ENCODE measurements at places on chromosomes 5 and 9. TPM values are rescaled to one million over a fixed set of nuclear protein-coding genes. Genes with fewer than 3 reads are reported as not detected.

PRDM12 gene
- not detected for total RNA-seq

PTGS1 gene
- total RNA-seq = 14.6 TPM

DNA sequence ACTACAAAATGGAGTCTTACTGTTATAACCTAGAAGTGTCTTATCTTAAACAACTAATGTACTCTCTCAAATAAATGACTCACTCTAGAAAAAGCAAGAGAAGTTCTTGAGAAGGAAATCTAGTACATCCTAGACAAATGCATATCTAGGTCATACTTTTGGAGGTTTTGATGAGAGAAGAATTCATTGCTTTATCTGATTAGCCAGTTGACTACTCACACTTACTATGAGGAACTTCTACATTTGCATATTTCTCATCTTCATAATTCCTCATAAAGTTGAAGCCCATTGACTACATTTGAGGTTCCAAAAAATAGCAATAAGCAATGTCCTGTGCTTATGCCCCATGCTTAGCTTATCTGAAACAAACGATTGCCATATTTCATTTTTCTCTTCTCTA, 2.8 kb downstream of the JAKMIP2 start:
- no peak for DNase-seq
- no peaks in the 10 kb centered on the region for H3K4me1 ChIP-seq
- no peak overlapping the region for H3K27ac ChIP-seq
- H3K36me3 ChIP-seq = no peaks in the 10 kb centered on the region

DNA sequence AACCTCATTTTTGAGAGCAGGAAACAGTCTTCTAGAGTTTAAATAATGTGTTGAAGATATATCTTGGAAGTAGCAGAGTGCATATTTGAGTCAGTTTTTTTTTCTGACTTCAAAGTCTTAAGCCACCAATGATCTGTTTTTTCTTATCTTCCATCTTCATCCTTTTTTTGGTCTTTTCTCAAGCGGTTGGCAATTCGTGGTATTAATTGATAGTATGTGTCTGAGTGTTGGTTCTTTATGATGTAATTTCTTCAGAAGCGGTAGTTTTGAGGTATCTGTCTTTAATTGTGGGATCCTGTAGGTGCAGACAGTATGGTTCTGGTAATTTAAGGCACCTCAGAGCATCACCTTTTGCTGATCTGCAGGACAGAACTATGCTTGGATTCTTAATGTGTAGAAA, 3.9 kb downstream of the CSNK1G3 start:
- H3K4me1 ChIP-seq = peaks cover 22% of the 10 kb centered on the region
- no peak for DNase-seq
- H3K4me3 ChIP-seq = no peak overlapping the region
- no peaks in the 10 kb centered on the region for H3K27me3 ChIP-seq

C9orf153 gene
- 0.28 TPM for total RNA-seq

DNA sequence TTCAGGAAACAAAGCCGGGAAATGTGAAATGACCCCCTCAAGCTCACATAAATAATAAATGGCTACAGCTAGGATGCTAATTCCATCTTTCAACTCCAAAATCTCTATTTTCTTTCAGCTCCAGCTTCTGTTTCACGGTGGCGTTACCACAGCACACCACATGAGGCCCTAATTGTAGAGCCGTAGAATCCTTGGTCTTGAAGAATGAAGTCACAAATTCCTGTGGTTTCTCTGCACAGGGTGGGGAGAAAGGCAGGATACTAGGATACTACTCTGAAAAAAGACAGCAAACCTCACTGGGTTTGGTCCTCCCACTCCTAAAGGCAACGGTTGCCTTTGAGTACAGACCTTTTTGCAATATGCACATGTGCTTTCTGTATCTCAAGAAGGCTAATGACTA, 13.9 kb upstream of the RARS1 start:
- no peak overlapping the region for H3K4me3 ChIP-seq
- no peaks in the 10 kb centered on the region for H3K27me3 ChIP-seq
- H3K36me3 ChIP-seq = no peaks in the 10 kb centered on the region
- no peak for DNase-seq
- no peaks in the 10 kb centered on the region for H3K4me1 ChIP-seq
- H3K27ac ChIP-seq = no peak overlapping the region

- H3K27ac ChIP-seq = no peak overlapping the region
- no peaks in the 10 kb centered on the region for H3K4me1 ChIP-seq
- no peak overlapping the region for H3K4me3 ChIP-seq
- DNase-seq = no peak
Measured at GRCh38 chr9:14653511-14653910, 39.7 kb downstream of the ZDHHC21 start.

MYORG gene
- 5.4 TPM for total RNA-seq

- H3K4me1 ChIP-seq = no peaks in the 10 kb centered on the region
- no peak overlapping the region for H3K27ac ChIP-seq
- H3K36me3 ChIP-seq = no peaks in the 10 kb centered on the region
- no peak for DNase-seq
Measured at GRCh38 chr5:85896514-85896913, 721.2 kb upstream of the COX7C start.

- H3K27ac ChIP-seq = no peak overlapping the region
- no peak for DNase-seq
- H3K4me1 ChIP-seq = no peaks in the 10 kb centered on the region
- H3K4me3 ChIP-seq = no peak overlapping the region
- H3K36me3 ChIP-seq = no peaks in the 10 kb centered on the region
Measured at GRCh38 chr5:7015586-7016256, 302.5 kb downstream of the TENT4A start.

GRCh38 chr5:7756453-7756852, 94.5 kb downstream of the CFAP90 start:
- no peak for DNase-seq
- H3K27ac ChIP-seq = no peak overlapping the region
- no peaks in the 10 kb centered on the region for H3K36me3 ChIP-seq
- H3K4me3 ChIP-seq = no peak overlapping the region
- no peaks in the 10 kb centered on the region for H3K4me1 ChIP-seq
- no peaks in the 10 kb centered on the region for H3K27me3 ChIP-seq

DNA sequence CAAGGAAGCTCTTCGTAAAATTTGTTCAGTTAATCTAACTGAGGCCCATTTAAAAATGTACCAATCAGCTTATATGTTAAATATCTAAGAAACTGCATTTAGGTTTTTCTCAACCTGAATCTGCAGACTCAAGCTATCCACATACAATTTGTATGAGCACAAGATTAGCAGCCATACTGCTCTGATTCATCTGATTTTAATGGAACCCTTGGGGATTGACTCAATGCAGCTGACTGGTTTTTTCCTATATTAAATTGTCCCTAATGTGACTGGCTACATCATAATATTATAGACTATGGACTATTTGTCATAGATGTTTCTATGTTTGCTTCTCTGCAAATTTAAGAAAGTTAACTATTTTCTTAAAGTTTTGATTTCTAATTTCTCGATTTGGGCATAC, 451.0 kb upstream of the TUSC1 start:
- H3K27me3 ChIP-seq = no peaks in the 10 kb centered on the region
- H3K27ac ChIP-seq = no peak overlapping the region
- H3K4me3 ChIP-seq = no peak overlapping the region

PCDHA1 gene
- not detected for total RNA-seq

- H3K4me1 ChIP-seq = no peaks in the 10 kb centered on the region
- H3K36me3 ChIP-seq = no peaks in the 10 kb centered on the region
- H3K4me3 ChIP-seq = no peak overlapping the region
- DNase-seq = peak; percentile 59
- H3K27me3 ChIP-seq = no peaks in the 10 kb centered on the region
Measured at GRCh38 chr9:36128349-36128748, 8.2 kb upstream of the GLIPR2 start.

DNA sequence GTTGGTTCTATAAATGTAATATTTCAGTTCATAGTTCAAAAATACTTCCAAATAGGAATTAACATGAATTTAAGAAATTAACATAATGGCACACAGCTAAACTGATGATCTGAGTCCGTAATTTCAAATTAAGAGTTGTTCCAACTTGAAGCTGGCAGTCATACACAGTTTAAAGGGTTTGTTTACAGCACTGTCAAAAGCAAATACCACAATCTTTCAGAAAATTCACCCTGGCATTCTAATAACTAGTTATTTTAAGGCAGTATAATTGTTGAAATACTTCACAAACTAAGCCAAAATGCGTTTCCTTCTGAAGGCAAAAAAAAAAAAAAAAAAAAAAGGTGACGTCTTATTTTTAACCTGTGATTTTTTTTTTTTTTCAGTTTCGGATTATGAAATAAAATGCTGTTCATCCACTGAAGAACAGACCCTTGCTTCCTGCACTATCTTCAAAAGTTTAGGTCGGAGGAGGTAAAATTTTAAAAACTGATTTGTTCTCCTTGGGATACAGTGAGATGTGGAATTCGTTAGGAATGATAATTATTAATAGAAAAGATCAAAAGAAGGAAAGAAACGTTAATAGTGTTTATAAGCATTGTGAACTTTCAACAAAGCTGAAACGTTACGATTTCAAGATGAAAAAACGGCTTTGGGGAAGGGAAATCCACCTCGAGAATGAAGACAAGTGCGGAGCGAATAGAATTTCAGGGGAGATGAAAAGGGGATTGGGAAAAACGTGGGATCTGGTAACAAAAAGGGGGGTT, 850 bp downstream of the IL6ST start:
- peak overlapping the region; percentile 99 for H3K27ac ChIP-seq
- no peaks in the 10 kb centered on the region for H3K27me3 ChIP-seq

DNA sequence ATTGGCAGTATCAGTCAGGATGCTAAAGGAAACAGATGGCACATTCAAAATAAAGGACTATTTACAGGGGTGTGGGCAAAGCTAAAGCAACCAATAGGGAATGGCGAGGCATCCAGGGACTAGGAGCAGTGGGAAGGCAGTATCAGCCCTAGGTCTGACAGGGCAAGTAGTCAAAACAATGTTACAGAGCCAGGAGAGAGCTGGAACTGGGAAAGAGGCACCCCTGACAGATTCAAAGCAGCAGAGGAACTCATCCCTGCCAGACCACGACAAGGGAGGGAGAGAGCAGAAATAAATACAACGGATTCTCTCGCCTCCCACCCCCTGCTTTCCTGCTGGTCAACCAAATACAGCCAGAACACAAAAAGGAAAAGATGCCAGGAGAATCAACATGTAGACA, 371.5 kb downstream of the NR2F1-AS1 start:
- no peaks in the 10 kb centered on the region for H3K27me3 ChIP-seq
- H3K4me3 ChIP-seq = no peak overlapping the region
- no peaks in the 10 kb centered on the region for H3K36me3 ChIP-seq
- DNase-seq = no peak

COL15A1 gene
- total RNA-seq = 38.2 TPM

- H3K36me3 ChIP-seq = no peaks in the 10 kb centered on the region
- H3K4me3 ChIP-seq = no peak overlapping the region
- no peak for DNase-seq
- H3K27ac ChIP-seq = no peak overlapping the region
- H3K4me1 ChIP-seq = no peaks in the 10 kb centered on the region
- no peaks in the 10 kb centered on the region for H3K27me3 ChIP-seq
Measured at GRCh38 chr5:125912028-125912427, 511.2 kb upstream of the GRAMD2B start.

DNA sequence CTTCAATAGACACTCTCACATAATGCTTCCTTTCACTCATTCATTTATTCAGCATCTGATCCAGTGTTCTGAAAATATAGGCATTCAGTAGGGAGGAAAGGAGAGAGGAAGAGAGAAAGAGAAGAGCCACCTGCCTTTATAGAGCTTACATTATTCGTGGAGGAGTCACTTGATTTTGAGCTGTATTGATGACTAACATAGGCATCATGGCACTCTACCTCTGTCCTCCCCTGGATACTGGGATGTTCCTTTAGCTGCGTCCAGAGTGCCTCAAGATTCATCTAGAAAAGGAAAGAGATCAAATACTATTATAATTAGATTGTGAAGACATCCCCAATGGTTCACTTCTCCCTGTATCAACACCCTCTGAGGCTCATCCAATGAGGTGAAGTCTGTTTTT, 345.1 kb downstream of the SPATA31D1 start:
- H3K36me3 ChIP-seq = no peaks in the 10 kb centered on the region
- H3K4me3 ChIP-seq = no peak overlapping the region
- no peaks in the 10 kb centered on the region for H3K4me1 ChIP-seq
- DNase-seq = no peak
- no peak overlapping the region for H3K27ac ChIP-seq

- no peak overlapping the region for H3K4me3 ChIP-seq
- H3K4me1 ChIP-seq = no peaks in the 10 kb centered on the region
- no peak overlapping the region for H3K27ac ChIP-seq
- DNase-seq = no peak
- no peaks in the 10 kb centered on the region for H3K27me3 ChIP-seq
- H3K36me3 ChIP-seq = no peaks in the 10 kb centered on the region
Measured at GRCh38 chr9:115164511-115164974, 46.6 kb upstream of the TNC start.

- DNase-seq = no peak
- H3K27me3 ChIP-seq = no peaks in the 10 kb centered on the region
- H3K4me3 ChIP-seq = no peak overlapping the region
- H3K36me3 ChIP-seq = no peaks in the 10 kb centered on the region
- no peaks in the 10 kb centered on the region for H3K4me1 ChIP-seq
Measured at GRCh38 chr9:78131969-78132700, 100.5 kb upstream of the GNAQ start.

DNA sequence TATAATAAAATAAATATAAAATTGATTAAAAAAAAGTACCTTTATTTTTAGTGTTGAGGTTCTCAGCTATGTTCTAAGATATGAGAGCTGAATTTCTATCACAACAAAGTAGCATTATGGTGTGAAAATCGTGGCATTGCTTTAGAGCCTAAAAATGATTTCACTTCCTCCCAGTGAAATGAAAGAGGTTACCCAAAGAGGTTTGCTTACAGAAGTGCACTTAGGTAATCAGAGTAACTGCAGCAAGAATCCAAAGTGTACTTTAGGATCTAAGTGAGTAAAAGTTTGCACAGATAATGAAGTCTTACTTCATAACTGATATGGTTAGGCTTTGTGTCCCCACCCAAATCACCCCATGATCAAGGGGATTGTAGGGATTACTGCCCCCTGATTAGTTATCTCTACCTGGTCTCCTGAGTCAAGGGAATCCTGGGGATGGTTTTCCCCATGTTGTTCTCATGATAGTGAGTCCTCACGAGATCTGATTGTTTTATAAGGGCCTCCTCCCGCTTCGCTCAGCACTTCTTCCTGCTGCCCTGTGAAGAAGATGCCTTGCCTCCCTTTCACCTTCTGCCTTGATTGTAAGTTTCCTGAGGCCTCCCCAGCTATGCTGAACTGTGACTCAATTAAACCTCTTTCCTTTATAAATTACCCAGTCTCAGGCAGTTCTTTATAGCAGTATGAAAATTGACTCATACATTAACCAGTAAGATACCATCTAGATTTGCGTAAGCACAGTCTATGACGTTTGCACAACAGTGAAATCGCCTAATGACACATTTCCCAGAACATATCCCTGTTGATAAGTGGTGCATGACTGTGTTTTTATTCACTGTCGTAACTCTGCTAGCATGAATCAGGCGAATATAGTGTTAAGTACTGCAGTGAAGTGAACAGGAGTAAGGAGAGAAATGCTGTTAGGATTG, 40.3 kb upstream of the LRRC70 start:
- H3K36me3 ChIP-seq = peaks cover 14% of the 10 kb centered on the region
- no peaks in the 10 kb centered on the region for H3K27me3 ChIP-seq
- no peak overlapping the region for H3K27ac ChIP-seq
- no peak for DNase-seq
- no peak overlapping the region for H3K4me3 ChIP-seq
- no peaks in the 10 kb centered on the region for H3K4me1 ChIP-seq
